ENCODE measurements at places on chromosomes 4 and X. TPM values are rescaled to one million over a fixed set of nuclear protein-coding genes. Genes with fewer than 3 reads are reported as not detected.

DNA sequence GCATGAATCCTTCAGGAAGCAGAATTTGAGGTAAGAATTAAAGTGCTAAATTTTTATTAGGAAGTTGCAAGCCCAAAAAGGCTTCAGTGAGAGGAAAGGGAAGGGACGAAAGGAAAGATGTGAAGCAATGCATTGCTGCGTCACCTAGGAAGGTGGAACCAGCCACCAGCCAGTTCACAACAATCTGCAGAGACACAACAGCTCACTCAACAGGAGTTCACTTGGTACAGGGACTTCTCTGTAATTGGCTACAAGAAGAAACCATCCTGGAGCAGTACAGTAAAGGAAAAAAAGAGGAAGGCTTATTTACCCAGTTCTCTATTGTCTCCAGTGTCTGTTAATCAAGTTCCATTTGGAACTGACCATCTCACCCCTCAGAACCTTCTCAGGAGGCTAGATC, 157.6 kb downstream of the HNRNPD start:
- no peak for DNase-seq
- H3K27ac ChIP-seq, result no peak overlapping the region
- H3K27me3 ChIP-seq, result no peaks in the 10 kb centered on the region
- no peaks in the 10 kb centered on the region for H3K36me3 ChIP-seq
- no peak overlapping the region for H3K4me3 ChIP-seq

- H3K27me3 ChIP-seq, result peaks cover 97% of the 10 kb centered on the region
- peaks cover 59% of the 10 kb centered on the region for H3K36me3 ChIP-seq
- DNase-seq, result no peak
- H3K4me3 ChIP-seq, result no peak overlapping the region
Measured at GRCh38 chrX:47176101-47176740, 17.4 kb upstream of the UBA1 start.

DNA sequence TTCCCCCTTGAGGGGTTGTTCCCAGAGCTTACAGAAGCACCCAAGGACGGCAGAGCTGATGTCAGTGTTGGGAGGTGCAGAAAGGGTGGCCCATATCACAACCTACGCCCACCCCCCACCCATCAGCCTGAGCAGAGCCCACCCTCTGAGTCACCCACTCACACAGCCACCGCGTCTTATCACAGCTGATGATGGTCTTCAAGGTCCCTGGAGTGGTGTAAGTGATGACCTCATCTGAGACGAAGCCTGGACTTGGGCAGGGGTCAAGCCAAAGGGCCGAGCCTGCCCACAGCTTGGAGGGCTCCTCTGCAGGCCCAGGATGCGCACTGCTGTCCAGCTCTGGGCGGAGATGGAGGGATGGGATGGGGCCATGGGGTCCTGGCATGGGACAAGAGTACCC, 3.0 kb upstream of the HTRA3 start:
- peaks cover 27% of the 10 kb centered on the region for H3K27me3 ChIP-seq
- H3K36me3 ChIP-seq, result no peaks in the 10 kb centered on the region
- DNase-seq, result no peak
- no peak overlapping the region for H3K4me3 ChIP-seq
- H3K27ac ChIP-seq, result no peak overlapping the region
- H3K4me1 ChIP-seq, result no peaks in the 10 kb centered on the region

DNA sequence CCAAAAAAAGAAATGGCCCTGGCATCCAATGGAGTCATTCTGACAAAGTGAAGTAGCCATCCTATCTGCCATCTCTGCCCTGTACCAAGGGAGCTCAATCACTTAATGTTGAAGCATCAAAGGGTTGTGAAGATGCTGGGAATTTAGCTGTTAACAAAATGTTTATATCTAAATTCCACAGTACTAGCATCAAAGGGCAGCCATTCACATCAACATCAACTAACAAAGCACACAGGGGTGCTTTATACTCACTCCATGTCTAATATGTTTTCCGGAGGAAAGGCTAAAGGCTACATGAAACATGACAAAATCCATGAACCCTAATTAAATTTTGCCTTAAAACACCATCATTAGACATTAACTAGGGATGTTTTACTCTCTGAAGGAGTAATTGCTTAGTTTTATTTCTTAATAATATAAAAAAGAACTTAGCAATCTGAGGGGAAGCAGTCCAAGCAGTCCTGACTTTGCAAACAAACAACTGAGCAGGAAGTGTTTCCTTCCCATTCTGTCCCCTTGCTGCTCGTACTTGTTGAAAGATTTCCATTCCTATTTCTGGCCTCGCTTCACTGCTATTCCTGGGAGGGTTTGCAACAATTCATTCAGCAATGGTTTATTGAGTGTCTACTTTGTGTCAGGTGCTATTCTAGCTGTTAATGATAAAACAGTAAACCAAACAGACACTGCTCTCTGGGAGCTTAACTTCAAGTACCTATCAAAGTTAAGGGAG, 208.6 kb upstream of the SLC7A11 start:
- H3K4me3 ChIP-seq, result no peak overlapping the region
- DNase-seq, result no peak
- H3K36me3 ChIP-seq, result peaks cover 6% of the 10 kb centered on the region
- H3K27me3 ChIP-seq, result no peaks in the 10 kb centered on the region

GRCh38 chr4:139873111-139873860, 207.7 kb downstream of the MGST2 start:
- no peaks in the 10 kb centered on the region for H3K27me3 ChIP-seq
- H3K36me3 ChIP-seq, result no peaks in the 10 kb centered on the region
- no peak overlapping the region for H3K4me3 ChIP-seq
- H3K4me1 ChIP-seq, result peaks cover 8% of the 10 kb centered on the region
- H3K27ac ChIP-seq, result no peak overlapping the region

DNA sequence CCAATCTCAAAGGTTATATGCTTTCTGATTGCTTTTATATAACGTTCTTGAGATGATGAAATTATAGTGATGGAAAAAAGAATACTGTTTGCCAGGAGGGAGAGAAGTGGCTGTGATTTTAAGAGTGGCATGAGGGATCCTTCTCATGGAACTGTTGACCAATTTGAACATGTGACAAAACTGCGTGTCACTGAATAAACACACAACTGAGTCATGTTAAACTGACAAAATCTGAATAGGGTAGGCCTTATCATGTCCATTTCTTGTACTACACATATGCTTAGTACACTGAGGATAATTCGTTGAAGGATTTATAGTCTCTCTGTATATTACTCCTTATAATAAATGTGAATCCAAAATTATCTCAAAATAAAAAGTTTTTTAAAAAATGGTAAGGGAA, 22.2 kb upstream of the HSPA4L start:
- H3K27ac ChIP-seq, result no peak overlapping the region
- H3K4me3 ChIP-seq, result no peak overlapping the region
- H3K4me1 ChIP-seq, result no peaks in the 10 kb centered on the region
- no peaks in the 10 kb centered on the region for H3K27me3 ChIP-seq

- no peak overlapping the region for H3K27ac ChIP-seq
- H3K4me3 ChIP-seq, result no peak overlapping the region
- no peak for DNase-seq
- H3K36me3 ChIP-seq, result no peaks in the 10 kb centered on the region
- peaks cover 81% of the 10 kb centered on the region for H3K27me3 ChIP-seq
- no peaks in the 10 kb centered on the region for H3K4me1 ChIP-seq
Measured at GRCh38 chrX:114450911-114451310, 133.0 kb upstream of the HTR2C start.

DNA sequence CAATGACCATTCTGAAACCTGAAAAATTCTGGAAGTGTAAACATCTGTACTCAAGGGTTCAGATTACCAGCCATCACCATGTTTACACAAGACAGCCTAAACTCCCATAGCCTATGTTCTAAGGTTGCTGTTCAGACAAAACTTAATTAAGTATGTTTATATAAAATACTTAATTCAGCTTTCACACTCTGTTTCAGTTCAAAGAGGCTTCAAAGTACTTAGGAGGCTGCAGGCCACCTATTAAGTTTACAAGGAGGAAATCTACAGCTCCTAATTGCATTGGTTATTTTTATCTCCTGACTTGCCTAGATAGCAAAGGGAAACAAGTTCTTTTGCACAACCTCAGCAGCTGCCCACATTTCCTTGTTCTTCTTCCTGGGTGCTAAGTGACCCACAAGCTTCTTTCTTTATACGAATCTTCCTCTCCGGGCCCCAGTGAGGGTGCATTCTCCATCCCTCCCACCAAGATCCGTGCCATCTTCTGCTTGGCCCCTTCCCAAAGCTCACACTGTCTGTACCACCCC, 2.0 kb downstream of the GAK start:
- no peaks in the 10 kb centered on the region for H3K36me3 ChIP-seq
- H3K27ac ChIP-seq, result peak overlapping the region; percentile 93
- peaks cover 30% of the 10 kb centered on the region for H3K4me1 ChIP-seq
- H3K4me3 ChIP-seq, result peak overlapping the region; percentile 93

DNA sequence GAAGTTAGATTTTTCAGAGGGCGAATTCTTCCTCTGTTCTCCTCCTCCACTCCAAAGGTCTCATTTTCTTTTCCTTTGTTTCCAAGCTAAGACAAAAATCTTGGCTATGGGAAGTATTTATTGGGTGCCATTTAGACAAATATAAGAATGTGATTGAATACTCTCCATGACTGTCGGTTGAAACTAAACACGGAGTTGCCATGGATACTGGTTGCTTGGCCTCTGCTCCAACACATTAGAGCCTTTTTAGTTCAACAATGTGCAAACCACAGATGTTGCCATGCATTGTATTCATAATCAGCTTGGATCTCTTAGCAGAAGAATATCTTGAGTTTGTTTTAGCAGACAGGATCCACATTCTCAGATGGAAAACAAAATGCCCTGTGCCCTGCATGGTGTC, 366.5 kb upstream of the LCORL start:
- no peak overlapping the region for H3K27ac ChIP-seq
- H3K4me3 ChIP-seq, result no peak overlapping the region
- peaks cover 2% of the 10 kb centered on the region for H3K36me3 ChIP-seq
- no peaks in the 10 kb centered on the region for H3K27me3 ChIP-seq

DNA sequence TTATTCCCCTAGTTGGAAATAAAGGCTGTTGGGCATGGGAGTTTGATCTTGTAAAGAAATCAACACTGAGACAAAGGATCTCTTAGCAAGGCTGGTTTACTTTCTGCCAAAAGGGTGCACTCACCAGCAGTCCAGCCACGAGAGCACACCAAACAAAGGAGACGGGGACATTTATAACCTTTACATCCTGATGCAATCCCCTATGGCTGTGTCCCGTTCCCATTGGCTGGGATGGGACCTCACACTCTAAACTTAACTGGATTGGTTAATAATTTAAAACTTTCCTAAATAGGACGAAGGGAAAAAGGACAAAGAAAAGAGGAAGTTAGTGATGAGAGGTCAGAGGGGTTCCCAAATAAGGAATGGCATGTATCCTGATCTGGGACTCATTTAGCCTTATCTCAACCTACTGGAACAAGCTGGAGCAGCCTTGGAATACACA, 17.9 kb downstream of the METAP1 start:
- H3K27ac ChIP-seq, result no peak overlapping the region
- H3K4me3 ChIP-seq, result no peak overlapping the region
- H3K27me3 ChIP-seq, result no peaks in the 10 kb centered on the region
- DNase-seq, result no peak
- peaks cover 2% of the 10 kb centered on the region for H3K4me1 ChIP-seq

DNA sequence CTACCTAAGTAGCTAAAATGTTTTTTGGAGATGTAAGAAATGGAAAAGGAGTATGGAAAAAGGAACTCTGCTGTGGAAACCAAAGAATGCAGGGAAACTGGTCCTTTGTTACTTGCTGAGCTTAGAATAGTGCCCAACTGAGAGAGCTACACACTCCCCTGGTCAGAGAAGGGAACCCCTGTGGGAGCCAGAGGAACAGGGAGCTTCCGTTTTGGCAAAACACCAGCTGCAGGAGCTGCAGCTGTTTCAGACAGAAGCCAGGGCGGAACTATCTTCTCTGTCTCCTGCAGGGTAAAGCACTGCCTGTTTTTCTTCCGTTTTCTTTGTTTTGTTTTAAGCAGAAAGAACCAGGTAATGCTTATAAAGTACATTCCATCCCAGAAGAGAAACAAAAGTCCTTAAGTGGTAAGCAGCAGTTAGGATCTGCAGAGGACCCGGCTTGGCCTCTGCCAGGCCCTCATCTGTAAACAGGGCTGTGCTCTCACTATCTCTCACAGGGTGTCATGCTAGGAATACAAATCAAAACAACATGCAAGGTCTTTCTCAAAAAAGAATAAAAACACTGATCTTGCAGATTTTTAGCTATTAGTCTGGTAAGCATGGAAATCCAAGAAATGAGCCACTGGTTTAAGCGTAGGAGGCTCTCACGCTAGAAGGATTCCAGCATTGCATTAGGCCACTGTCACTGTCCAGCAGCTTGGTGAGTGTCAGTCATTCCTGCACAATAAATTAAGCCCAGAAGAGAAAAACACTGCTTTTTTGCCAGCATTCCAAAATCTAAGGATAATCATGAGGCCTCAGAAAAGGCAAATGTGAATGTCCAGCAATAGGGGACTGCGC, 76.1 kb downstream of the CHST7 start:
- DNase-seq, result no peak
- H3K4me3 ChIP-seq, result no peak overlapping the region
- H3K27ac ChIP-seq, result no peak overlapping the region
- H3K27me3 ChIP-seq, result peaks cover 41% of the 10 kb centered on the region
- no peaks in the 10 kb centered on the region for H3K4me1 ChIP-seq

- H3K27ac ChIP-seq, result no peak overlapping the region
- peaks cover 4% of the 10 kb centered on the region for H3K4me1 ChIP-seq
- no peak overlapping the region for H3K4me3 ChIP-seq
- H3K27me3 ChIP-seq, result no peaks in the 10 kb centered on the region
Measured at GRCh38 chr4:177489471-177490246, 47.4 kb upstream of the AGA start.

DNA sequence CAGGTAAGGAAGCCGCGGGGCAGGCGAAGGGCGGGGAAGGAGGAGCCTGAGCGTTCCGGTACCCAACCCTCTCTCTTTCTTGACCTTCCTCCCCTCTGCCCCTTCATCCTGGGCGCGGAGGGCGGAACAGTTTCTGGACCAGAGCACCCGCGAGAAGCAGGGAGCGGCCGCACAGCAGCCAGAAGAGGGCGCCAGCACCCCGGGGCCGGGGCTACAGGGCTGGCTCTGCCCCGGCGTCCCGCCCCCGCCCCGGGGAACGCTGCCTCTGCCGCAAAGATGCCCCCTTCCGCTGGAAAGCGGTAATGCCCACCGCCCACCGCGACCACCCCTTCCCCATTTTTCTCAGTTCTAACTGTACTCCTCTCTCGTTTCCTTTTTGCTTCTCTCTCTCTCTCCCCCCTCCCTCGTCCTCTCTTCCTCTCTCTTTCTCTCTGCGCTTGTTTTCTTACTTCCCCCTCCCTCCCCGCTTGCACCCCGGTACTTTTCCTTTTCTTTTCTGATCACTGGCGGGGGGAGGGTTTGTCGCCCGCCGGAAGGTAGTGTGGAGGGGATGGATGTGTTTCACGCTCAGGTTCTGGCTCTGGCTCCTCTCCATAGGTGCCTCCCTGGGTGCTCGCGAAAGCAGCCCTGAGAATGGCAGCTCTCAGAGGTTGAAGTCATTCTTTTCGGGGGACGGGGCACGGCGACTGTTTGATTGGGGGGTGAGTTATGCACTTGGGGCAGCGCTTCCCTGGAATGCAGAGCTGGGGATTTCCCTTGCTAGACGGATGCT, 13.1 kb upstream of the PRDM8 start:
- peak; percentile 85 for DNase-seq
- peak overlapping the region; percentile 83 for H3K27ac ChIP-seq
- peak overlapping the region; percentile 92 for H3K4me3 ChIP-seq
- no peaks in the 10 kb centered on the region for H3K36me3 ChIP-seq
- peaks cover 24% of the 10 kb centered on the region for H3K4me1 ChIP-seq

Gene MSN
- total RNA-seq, result 224 TPM

Gene PASD1
- not detected for total RNA-seq
